Activated CD4-positive, CD25-positive, alpha-beta regulatory T cell treated with anti-CD3 and anti-CD28 coated beads, Interleukin-2, amount 50 U/mL, for 72 hours (primary cell): ENCODE measurements at places on chromosomes 4 and X.

- DNase-seq, result no peak
These were observed 275.4 kb downstream of the ARHGAP10 start for GRCh38 chr4:148007314-148007760.

DNA sequence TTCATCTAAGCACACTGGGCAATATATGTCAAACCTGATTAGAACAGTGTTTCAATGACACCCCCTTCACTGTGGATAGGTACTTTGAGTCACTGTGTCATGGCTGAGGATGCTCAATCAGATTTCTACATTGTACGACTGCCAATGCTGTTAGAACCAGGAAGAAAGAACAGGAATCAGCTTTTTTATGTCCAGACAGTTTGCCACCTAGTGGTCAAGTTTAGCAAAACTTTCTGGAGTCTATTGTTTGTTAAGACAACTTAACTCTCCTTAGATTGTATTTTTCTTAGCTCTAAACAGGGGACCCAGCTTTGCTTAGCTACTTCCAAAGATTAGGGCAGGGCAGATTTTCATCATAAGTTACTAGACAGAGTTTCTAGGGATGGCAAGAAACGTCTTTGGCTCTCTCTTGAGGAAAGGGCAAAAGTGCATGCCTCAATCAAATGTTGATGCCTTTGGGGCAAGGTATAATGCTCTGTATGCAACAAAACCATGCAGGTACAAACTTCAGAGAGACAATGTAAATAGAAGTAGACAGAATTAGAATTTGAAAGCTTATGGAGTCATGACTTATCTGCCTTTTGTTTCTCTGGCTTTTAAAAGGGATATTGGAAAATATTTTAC, 40.5 kb upstream of the BMP3 start:
- DNase-seq, result no peak

- no peak for DNase-seq
These were observed 984.1 kb downstream of the TRAM1L1 start for GRCh38 chr4:116101321-116101720.

- no peak for DNase-seq
These were observed 652.1 kb upstream of the AADAT start for GRCh38 chr4:170741856-170742255.

DNA sequence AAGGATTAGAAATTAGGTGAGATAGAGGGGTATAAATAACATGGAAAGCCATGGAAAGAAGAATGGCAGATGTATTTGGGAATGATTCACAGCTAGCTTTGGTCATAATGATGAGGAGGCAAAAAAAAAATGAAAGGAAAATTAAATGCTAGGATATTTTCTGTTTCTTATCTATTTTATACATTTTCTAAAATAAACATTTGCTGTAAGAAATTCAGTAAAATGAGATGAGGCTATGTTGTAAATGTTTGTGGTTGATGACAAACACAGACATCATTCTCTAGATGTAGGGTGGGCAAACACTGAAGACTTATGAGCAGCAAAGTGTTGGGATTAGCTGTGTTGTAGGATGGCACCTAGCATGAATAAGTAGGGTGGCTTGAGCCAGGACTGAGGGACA, 407.1 kb downstream of the IL15 start:
- no peak for DNase-seq

GRCh38 chrX:150694738-150695410, 1.7 kb downstream of the MTMR1 start:
- DNase-seq, result no peak

DNA sequence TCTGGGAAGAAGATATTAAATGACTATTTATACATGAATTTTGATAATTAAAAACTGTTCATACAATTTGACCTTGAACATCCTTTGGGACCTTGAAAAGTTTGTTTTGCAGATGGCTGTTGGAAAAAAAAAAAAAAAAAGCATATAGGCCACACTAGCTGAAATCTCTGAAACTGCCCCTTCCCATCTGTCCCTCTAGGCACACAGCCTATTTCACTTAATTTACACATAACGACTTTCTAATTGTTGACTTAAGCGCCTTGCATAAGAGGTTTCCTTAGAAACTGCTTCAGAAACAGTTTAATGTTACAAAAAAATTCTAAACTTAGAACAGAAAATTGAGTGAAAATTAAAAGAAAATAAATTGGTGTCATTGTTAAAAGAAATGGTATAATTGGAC, 131.0 kb downstream of the COX18 start:
- no peak for DNase-seq

GRCh38 chr4:16692524-16692923, 205.9 kb downstream of the LDB2 start:
- no peak for DNase-seq

- DNase-seq, result no peak
These were observed 48.6 kb downstream of the SMARCAD1 start for GRCh38 chr4:94256144-94256783.

DNA sequence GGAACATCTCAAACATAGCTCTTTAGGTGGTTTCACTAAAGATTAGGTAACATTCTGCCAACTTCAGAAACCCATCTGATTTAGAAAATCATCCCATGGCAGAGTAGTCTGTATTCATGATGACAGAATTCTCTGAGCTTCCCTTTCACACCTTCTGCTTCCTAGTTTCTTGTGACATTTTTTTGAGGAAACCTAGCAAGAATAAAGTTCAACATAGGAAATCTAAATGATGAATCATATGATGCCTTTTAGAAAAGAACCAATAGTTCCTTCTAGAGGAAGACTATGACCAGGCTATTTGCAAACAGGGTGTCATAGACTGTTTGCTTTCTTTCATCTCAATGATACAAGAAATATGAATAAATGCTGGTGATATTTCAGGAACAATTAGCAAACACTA, 49.8 kb upstream of the CAMK2D start:
- no peak for DNase-seq

- DNase-seq, result no peak
These were observed 16.8 kb upstream of the COX18 start for GRCh38 chr4:73086095-73086868.

GRCh38 chr4:174303687-174304086, 20.0 kb downstream of the CEP44 start:
- no peak for DNase-seq

GRCh38 chrX:63513825-63514568, 162.9 kb upstream of the SPIN4 start:
- no peak for DNase-seq

- DNase-seq, result peak; percentile 86
These were observed at the start of gene CASK for GRCh38 chrX:41923211-41923977. CASK (minus strand) TSS chrX:41923554; CDS start chrX:41922988, 566 bp downstream.

GRCh38 chrX:68719181-68719903, 71.9 kb downstream of the STARD8 start:
- no peak for DNase-seq

DNA sequence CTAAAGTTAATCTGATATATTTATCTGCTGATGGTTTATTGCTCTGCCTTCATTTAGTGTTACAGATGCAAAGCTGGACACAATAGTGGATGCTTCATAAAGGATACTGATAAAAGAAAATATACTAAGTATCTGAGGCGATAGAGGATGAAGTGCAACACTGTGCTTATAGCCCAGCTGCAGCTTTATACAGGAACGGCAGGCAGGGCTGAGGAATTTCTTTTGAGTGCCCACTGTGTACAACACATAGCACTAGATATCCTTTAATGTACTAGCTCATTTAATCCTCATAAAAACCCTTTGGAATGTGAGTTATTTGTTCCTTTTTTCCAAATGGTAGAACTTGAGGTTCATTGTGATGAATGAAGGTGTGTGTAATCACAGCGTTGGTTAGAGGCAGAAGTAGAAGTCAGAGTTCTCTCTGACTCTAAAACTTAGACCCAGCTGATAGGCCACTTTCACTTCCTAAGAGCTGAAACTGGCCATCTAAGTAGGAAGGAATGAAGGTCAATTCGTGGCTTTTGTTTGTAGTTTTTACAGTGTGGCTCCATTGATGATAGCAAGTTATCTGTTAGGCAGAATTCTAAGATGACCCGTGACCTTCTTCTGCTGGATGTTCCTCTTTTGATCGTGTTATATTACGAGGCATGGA, 138.0 kb downstream of the VEGFC start:
- no peak for DNase-seq

- no peak for DNase-seq
These were observed 747.9 kb upstream of the ADGRL3 start for GRCh38 chr4:60452266-60452665.

DNA sequence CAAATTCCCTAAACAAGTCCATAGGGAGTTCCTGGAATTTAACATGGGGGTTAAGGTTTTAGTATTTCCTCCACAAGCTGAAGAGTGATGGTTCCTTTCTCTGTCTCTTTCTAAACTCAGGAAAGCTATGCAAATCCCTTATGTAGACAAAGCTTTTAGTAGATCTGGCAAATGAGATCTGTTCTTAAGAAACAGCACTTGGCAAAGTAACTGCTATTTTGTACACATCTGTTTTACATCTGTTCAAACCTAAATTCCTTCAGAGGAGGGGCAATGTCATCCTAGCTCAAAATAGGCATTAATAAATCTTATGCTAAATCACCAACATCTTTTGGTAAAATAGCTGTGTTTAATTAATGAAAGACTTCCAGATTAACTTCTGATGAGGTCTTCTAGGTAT, 137.8 kb upstream of the TBC1D9 start:
- no peak for DNase-seq

- no peak for DNase-seq
These were observed 7.3 kb upstream of the TMEM185A start for GRCh38 chrX:149638860-149639259.

GRCh38 chr4:109303140-109303496, 660 bp upstream of the COL25A1 start:
- DNase-seq, result no peak

DNA sequence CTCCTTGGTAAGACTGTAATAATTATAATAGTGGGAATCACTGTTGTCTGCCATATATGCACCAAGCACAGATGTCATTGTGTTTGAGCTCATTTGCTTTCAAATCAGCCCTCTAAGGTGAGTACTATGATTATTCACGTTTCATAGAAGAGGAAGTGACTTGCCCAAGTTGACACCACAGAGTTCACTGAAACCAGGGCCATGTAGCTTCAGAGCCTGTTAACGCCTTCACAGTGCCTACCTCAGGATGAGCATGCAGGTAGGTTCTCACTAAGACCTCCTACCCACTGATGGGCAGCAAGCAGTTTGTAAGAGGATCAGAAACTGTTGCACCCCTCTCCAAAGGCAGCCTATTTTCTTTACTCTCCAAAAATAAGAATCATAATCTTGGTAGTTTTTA, 27.4 kb downstream of the TMPRSS11A start:
- no peak for DNase-seq

DNA sequence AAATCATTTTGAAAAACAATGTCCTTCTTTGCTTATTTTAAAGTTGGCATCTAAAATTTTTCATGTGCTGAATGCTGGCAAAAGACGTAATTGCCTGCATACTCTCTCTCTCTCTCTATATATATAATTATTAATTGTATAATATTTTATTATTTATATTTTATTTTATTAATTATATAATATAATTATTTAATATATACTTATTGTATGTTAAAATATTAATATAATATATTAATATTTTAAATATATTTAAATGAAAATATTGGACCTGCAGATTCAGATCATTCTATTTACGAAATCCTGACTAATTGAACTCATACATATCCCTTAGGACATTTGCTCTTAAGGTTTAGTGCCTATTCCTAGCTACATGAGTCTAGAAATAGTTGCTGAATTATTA, 144.7 kb upstream of the VCX start:
- DNase-seq, result no peak

DNA sequence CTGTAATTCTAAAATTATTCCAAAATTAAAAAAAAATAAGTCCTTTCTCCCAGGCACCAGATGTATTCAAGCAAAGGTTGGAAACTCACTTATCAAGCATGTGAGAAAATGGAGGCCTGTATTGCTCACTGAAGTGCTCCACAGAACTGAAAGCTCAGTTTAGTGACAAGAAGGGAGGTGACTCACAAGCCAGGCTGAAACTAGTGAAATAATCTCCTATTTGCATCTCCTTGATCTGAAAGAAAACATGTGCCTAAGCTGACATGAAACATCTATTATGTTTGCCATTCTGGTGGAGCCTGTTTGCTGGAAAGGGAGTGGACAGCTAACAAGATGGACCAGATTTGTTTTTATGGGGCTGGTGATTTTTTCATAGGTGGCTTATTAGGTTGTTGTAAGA, 54.0 kb upstream of the AMELX start:
- DNase-seq, result no peak

DNA sequence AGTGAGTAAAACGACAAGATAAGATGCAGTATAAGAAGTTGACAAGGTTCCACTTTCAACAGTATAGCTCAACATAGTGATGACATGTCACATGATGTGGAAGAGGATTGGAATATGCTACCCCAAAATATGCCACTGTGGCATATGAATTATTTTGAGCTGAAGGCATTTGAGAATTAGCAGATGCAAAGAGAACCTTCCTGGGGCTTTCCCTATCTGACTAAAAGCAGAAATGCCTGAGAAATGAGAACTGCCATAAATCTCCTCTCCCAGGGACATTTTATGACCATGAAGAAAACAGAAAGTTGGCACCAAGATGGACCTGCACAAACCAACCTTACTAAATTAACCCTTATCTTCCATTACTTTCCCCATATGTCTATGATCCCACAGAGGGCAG, 24.8 kb downstream of the CDKN2AIP start:
- no peak for DNase-seq

DNA sequence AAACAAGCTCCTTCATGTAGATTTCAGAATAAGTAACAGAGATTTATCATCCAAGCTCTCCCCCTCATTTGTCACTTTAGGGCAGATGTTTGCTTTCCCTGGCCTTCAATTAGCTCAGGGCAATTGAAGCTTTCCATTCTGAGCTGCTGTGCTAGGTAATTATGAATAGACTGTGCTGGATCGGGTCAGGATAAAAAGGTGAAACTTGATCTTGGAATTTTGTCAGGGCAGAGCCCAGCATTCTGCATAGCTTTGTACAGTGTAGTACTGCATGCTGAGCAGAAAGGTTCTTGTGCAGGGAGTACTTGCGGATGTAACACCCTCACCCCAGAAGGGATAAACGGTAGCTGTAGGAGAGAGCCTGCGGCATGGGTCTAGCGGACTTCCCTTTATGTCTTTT, 64.0 kb upstream of the CLDN34 start:
- DNase-seq, result no peak
